GM13976 (cell line): ENCODE measurements at places on chromosomes 11 and 22.

DNA sequence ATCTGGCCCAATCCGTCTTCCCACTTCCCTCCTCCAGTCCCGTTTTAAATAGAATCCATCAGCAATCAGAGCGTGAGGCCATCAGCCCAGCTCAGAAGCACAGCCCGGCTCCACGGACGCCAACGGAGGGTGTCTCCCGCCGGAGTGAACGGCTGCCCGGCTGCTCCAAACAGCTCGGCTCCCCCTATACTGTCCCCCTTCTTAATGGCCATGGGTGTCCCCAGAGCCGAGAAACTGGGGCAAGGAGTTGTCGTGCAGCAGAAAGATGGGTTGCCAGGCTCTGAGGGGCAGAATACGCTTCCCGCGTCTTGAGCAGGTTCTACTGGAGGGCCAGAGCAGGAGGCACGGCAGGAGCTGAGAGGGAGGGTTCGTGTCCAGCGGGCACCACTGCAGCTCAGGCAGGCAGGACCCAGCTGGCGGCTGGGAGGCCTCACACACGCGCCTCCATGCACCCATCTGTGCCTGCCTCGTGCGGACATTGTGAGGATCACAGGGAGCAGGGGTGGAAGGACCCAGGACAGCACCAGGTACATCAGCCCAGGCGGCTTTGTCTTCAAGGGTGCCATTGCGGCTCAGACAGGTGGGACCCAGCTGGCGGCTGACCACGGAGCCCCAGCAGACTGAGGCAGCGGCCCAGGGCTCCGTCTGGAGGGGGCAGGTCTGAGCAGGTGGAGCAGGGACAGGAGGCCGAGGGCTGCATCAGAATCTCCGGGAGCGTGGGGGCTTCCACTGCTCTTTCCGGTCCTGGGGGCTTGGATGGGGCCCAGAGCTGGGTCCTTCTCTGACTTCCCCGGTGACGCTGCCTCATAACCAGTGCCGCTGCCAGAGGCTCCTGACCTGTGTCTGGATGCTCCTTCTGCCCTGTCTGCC lies 882.7 kb downstream of the BRD1 start:
- DNase-seq: no peak

- no peak for DNase-seq
Measured at GRCh38 chr22:30370641-30371230, 13.9 kb downstream of the CCDC157 start.

DNA sequence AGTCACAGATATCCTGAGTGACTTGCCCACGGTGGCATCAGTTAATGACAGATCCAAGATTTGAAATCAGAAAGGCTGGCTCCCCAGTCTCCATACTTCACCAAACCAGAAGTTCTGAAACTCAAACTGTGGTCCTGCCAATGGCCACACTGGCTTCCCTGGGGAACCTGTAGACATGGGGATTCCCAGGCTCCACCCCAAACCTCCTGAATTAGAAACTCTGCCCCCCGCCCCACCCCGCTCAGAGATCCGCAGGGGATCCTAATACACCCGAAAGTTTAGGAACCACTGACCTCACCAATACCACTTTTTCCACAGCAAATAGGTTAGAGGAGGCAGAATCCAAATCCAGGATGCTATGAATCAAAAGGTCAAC lies 15.3 kb downstream of the RTN4RL2 start:
- no peak for DNase-seq

DNA sequence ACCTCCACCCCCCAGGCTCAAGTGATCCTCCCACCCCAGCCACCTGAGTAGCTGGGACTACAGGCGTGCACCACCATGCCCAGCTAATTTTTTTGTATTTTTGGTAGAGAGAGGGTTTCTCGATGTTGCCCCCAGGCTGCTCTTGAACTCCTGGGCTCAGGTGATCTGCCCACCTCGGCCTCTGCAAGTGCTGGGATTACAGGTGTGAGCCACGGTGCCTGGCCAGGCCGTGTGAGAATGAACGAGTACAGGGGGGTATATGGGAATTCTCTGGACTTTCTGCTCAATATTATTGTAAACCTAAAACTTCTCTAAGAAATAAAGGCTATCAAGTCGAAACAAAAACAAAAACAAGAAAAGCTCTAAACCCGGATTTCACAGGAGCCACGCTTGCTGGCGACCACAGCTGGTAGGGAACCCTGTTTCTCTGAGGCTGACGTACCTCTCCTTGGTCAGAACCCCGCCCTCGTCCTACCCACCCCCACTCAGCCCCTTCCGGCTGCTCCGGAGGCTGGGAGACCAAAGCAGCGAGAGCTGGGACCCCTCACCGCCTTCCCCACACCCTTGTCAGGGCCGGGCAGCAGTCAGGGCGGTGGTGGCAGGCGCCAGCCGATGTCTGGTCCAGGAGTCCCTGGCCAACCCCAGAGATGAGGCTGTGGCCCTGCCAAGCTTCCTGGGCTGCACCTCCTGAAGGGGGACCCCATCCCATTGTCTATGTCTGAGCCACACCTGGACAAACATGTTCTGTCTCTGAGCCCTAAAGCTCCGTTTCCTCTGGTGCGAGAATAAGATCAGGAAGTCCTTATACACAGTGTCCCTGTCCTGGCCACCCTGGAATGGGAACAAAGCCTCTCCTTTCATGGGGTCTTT lies 52.1 kb downstream of the LINC01488 start:
- peak; percentile 17 for DNase-seq

DNA sequence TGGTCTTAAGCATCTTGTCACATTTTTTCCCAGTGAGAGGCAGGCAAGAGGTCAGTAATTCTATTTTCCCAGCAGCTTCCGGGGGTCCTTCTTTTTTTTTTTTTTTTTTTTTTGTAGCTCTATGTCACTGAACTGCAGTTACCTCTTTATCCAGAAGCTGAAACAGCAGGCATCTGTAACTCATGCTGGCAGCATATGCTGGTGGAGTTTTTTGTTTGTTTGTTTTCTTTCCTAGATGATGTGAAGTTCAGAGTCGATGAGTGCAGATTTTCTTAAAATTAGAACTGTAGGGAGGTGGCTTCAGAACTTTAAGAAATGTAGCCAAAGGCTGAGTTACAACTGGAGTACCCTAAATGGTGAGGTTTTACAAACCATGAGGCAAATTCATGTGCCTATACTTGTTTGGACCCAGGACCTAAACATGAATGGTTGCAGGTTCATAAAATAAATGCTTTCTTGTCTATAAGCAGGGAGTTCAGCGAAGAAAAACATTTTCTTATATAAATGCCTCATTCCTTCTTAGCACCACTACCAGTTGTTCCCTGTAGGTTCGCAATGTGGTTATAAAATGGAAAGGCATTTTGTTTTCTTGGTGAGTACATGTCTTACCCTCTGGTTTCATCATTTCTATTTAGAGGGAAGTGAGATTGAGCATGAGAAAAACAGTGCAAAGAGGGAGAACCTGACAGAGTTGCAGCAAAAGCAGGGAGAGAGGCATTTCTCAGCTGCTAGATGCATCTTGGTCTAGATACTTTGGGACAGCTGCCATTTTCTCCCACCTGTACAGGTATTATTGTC lies 84.0 kb downstream of the TRIM44 start:
- DNase-seq: peak; percentile 13

- DNase-seq: no peak
Measured at GRCh38 chr11:14376920-14377319, 17.9 kb upstream of the RRAS2 start.
